Neural crest cell (in vitro differentiated cells): ENCODE measurements at places on chromosomes 4 and X.

DNA sequence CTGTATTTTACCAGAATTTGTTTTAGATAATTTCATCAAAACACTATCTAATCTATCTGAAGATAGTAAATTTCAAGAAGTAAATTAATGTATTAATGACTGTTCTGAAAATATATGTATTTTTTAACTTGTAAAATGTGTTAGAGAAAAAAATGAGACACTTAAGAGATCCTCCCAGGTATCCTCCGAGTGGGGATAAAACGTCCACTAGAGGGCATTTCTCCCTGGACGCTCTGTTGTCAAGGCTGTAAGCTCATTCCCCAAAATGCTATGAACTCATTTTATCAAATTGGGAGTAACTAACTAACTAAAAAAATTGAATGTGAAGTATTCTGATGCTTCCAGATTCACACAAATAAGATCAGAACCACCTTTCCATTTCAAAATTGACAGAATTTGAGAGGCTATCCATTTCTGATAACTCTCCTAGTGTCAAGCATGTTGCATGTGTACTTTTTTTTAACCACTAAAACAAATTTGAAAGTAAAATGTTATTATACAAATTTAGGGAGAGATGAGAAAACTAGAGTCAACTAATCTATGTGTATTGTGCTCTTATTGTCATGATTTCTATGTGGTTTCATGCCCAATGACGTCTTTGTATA is 337.3 kb upstream of the HS3ST1 start:
- no peaks in the 10 kb centered on the region for H3K36me3 ChIP-seq
- H3K4me1 ChIP-seq, result no peaks in the 10 kb centered on the region
- peak; percentile 9 for DNase-seq
- no peak overlapping the region for H3K27ac ChIP-seq
- H3K27me3 ChIP-seq, result no peaks in the 10 kb centered on the region

DNA sequence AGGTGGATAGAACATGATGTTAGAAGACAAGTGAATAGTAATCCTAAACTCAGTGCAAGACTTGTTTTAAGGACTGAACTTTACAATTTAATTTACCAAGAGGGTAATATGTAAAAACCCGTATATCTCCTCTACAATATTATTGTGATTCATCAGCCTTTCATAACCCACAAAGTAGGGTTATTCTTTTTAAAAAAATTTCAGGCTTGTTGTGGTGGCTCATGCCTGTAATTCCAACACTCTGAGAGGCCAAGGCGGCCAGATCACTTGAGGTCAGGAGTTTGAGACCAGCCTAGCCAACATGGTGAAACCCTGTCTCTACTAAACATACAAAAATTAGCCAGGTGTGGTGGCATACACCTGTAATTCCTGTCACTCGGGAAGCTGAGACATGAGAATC is 7.2 kb downstream of the IBSP start:
- no peaks in the 10 kb centered on the region for H3K4me1 ChIP-seq
- no peak overlapping the region for H3K4me3 ChIP-seq
- no peaks in the 10 kb centered on the region for H3K27me3 ChIP-seq
- peaks cover 4% of the 10 kb centered on the region for H3K36me3 ChIP-seq
- DNase-seq, result no peak
- H3K27ac ChIP-seq, result no peak overlapping the region

DNA sequence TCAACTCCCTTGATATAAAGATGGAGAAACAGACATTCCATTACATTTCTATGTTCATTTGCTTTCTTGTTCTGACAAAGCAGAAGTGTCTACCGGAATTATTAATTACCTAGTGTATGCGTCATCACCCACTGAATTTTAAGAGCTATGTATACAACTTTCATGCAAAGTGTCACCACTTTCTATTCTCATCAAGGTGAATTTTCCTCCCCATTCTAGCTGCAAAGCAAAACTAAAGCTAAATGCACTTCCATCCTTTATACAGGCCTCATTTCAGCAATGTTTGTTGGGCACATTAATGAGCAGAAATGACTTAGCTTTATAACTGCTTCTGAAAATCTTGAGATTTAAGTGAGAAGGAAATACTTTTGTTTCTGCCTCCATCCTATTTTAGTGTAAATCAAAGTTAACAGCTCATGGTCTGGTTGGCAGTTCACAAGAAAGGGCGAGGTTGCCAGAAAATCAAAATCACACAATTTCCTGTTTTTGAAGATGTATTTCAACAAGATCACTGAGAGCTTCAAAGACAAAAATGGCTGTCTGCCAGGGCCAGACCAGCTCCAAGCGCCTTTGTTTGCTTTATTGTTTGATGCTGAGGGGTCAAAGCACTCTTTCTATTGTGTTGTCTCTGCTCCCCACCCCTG is 7.2 kb upstream of the FAM9C start:
- no peak for DNase-seq
- peaks cover 2% of the 10 kb centered on the region for H3K36me3 ChIP-seq
- H3K27me3 ChIP-seq, result no peaks in the 10 kb centered on the region
- no peak overlapping the region for H3K4me3 ChIP-seq

DNA sequence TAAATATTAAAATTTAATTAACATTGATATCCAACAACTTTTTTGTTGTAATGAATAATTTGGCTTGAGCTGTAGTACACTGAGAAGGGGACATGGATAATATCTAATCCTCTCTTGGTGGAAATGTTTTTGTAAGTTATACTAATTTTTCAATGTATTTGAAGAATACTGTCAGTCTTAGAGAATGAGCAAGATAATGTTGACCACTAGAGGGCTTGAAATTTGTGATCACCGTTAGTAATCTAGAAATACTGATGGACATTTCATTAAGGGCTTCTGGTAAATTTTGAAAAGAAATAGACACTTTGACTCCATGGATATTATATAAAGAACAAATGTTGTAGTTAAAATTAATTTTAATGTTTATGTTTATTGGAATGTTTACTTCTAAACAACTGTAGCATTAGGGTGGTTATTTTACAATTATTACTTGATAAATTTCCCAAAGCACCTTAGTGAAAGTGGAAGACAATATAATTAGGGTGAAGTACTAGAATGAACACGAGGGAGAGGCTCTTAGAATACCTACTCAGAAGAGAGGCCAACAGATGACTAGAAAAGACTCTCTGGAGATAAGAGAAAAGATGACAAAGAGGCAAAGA is 20.0 kb upstream of the CAMK2D start:
- H3K4me1 ChIP-seq, result no peaks in the 10 kb centered on the region
- no peaks in the 10 kb centered on the region for H3K36me3 ChIP-seq
- DNase-seq, result no peak
- no peak overlapping the region for H3K27ac ChIP-seq
- H3K27me3 ChIP-seq, result no peaks in the 10 kb centered on the region

DNA sequence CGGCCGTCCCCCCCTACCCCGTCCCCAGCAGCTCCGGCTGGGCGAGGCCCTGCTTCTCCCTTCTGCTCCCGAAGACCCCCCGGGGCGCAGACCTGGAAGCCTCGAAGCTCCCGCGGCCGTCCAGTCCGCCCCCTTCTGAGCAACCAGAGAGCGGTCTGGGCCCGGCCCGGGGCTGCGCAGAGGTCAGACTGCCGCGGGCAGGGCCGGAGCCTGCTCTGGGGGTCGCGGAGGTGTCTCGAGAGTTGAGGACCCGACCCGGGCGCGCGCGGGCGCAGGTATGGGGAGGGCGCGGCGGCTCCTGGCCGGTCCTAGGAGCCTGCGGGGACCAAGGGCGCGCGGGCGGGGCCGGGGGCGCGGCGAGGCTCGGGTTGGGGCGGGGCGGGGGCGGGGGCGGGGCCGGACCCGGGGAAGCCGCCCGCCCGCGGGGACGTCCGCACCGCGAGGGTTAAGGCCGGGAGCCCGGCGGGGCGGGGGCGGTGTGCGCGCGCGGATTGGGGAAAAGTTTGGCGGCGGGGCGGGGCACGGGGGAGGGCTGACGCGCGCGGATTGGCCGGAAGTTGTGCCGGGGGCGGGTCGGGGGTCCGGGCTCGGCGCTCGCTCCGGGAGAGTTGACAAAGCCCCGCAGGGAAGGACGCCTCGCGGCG is at the start of gene FGFRL1:
Gene FGFRL1 (plus strand): TSS at position 605 of the 644 bp plus-strand sequence. CDS start 860 bp downstream, outside the sequence.
- H3K36me3 ChIP-seq, result peaks cover 3% of the 10 kb centered on the region
- H3K27me3 ChIP-seq, result peaks cover 40% of the 10 kb centered on the region

GRCh38 chrX:141375011-141375760 is 132.9 kb upstream of the SPANXC start:
- no peaks in the 10 kb centered on the region for H3K36me3 ChIP-seq
- no peaks in the 10 kb centered on the region for H3K27me3 ChIP-seq
- H3K27ac ChIP-seq, result no peak overlapping the region
- no peak for DNase-seq
- no peak overlapping the region for H3K4me3 ChIP-seq

DNA sequence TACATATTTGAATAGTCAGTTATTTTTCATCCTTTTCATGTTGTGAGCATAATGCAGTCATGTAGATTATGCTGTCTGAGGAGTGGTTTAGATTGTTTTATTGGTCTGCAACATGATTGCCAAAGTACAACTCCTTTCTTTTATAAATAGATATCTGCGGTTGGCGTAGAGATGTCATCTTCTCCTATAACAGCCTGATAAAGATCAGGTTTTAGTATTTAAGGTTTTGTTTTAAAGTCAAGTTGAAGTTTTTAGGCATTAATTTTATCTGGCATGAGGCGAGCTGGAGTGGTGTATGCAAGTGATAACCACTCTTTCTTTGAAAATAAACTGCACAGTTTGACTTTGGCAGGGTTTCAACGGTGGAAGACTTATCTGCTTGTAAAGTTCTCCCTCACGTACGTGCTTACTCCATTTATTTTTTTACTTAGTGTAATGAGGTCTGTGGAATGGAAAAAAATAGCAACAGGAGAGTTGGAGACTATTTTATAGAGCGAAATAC is 126.3 kb downstream of the FBXO8 start:
- DNase-seq, result no peak
- no peak overlapping the region for H3K27ac ChIP-seq
- peaks cover 9% of the 10 kb centered on the region for H3K4me1 ChIP-seq
- H3K4me3 ChIP-seq, result no peak overlapping the region
- no peaks in the 10 kb centered on the region for H3K36me3 ChIP-seq

GRCh38 chrX:40090050-40090804 is 7.5 kb downstream of the BCOR start:
- no peaks in the 10 kb centered on the region for H3K36me3 ChIP-seq
- peak overlapping the region; percentile 81 for H3K4me3 ChIP-seq
- no peak for DNase-seq
- H3K27ac ChIP-seq, result no peak overlapping the region

- no peak overlapping the region for H3K27ac ChIP-seq
- no peak for DNase-seq
- H3K36me3 ChIP-seq, result peaks cover 10% of the 10 kb centered on the region
- no peak overlapping the region for H3K4me3 ChIP-seq
Measured at GRCh38 chr4:7411896-7412553, 22.7 kb downstream of the PSAPL1 start.

DNA sequence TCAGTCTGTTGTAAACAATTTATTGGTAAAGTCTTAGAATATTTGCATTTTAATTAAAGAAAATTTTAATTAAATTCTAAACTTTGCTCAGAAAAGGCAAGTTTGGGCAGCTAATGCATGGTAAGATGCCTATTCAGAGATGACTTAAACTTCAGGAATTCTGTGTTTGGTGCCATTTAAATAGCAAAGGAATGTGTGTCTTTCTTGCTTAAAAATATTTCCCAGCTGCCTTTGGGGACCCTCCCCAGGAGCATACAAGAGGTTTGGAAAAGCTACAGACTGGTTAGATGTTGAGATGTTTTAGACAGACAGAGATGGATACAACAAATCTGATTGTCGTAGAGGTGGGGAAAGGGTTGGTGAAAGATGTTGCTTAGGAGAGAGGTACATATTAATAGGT is 36.5 kb downstream of the AFF2 start:
- no peaks in the 10 kb centered on the region for H3K36me3 ChIP-seq
- H3K27me3 ChIP-seq, result no peaks in the 10 kb centered on the region
- H3K4me3 ChIP-seq, result no peak overlapping the region
- H3K27ac ChIP-seq, result no peak overlapping the region
- peaks cover 18% of the 10 kb centered on the region for H3K4me1 ChIP-seq

- no peaks in the 10 kb centered on the region for H3K27me3 ChIP-seq
- no peaks in the 10 kb centered on the region for H3K4me1 ChIP-seq
- H3K36me3 ChIP-seq, result no peaks in the 10 kb centered on the region
- no peak for DNase-seq
- H3K4me3 ChIP-seq, result no peak overlapping the region
- no peak overlapping the region for H3K27ac ChIP-seq
Measured at GRCh38 chr4:56786955-56787354, 34.5 kb downstream of the SPINK2 start.

- DNase-seq, result no peak
- no peaks in the 10 kb centered on the region for H3K36me3 ChIP-seq
- no peak overlapping the region for H3K4me3 ChIP-seq
- no peaks in the 10 kb centered on the region for H3K27me3 ChIP-seq
Measured at GRCh38 chr4:184306949-184307348, 89.3 kb upstream of the ENPP6 start.

- H3K36me3 ChIP-seq, result no peaks in the 10 kb centered on the region
- no peak overlapping the region for H3K27ac ChIP-seq
- H3K4me3 ChIP-seq, result no peak overlapping the region
- H3K4me1 ChIP-seq, result peaks cover 3% of the 10 kb centered on the region
Measured at GRCh38 chr4:11393551-11393950, 35.1 kb downstream of the HS3ST1 start.
